ENCODE measurements at places on chromosomes 3 and 15.

DNA sequence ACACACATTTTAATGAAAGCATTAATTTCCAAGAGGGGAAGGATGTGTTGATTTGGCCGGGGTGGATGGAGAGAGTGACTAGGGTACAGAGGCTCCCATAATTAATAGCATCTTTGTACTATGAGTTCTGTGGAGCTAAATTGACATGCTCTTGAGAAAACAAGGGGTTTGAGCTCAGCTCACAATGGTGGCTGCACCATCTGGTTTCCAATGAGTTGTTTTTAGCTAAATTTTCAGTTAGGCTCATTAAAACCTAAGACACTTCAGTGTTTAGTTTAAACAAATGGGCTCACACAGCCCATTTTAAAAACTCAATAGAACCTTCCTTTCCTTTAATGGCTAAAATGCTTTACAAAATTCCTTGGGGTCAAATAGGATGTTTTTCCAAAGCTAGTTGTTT is 199.7 kb downstream of the TNIK start:
- no peak for DNase-seq

- no peak for DNase-seq
These were observed 151.1 kb downstream of the SQOR start for GRCh38 chr15:45785897-45786296.

- no peak for DNase-seq
These were observed 307.8 kb upstream of the TPRG1 start for GRCh38 chr3:188863999-188864406.

DNA sequence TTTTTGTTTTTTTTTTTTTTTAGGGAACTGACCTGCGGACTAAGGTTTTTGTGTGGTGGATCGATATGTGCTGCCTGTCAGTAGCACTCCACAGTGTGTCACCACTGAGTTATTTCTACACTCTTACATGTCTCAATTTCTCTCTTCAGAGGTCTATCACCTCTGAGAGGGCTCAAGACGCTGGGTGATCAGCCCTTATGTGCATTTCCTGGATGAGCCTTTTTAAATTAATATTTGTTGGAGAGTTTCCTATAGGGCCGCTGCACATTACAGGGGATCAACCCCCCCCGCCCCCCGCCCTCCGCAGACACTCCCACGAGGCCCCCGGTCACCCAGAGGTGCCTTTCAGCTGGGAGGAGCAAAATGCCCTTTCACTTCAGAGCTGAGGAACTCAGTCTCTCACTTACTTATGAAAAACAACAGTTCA is 34.5 kb upstream of the AP4E1 start:
- no peak for DNase-seq

GRCh38 chr3:175655351-175655750 is 796.2 kb downstream of the NAALADL2 start:
- no peak for DNase-seq

DNA sequence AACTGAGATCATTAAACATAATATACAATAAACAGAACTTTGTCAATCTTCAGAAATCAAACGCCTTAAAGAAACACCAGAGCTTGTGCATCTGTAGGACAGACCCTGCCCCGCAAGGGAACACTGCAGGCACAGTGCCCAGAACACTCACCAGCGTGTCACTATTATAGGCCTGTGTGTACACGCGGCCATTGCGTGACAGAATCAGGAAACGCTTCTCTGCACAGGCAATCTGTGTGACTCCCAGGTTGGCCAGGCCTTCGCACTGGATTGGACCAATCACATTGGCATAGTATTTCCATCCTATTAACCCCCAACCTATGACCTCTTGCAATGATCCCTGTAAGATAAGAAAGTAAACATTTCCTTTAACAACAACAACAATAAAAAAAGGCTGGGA is 52.9 kb downstream of the HERC2 start:
- no peak for DNase-seq

DNA sequence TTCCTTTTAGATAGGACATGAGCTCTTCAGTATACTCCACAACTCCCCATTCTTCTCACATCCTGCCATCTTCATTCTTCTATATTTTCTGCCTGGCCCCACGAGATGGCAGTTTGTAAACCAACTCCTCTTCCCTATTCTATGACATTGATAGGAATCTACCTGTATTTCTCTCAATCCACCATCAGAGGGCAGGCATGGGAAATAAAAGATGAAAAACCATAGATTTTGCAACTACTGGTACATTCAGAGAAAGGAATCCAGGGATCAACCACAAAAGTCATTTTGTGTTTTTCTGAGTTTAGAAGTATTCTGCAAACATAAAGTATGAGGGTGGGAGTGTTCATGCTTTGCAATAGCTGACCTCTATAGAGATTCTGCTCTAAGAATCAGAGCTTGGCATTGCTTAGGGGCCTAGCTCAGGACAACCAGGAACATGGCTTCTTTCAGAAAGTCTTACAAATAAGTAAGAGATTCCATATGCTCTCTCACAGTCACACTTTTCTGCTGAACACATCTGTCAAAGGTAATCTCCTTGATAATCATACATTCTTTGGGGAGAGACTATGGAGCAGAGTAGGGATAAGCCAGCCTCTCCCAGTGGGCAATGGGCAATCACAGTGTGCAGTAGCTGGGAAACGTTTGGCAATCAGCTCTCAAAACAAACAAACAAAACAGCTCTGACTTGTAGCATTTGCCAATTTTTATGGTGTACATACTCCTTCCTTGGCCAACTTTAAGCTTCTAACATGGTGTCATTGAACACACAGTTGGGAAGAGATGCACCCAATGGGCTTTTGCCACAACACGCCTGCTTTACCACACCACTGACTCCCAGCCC is 43.1 kb upstream of the SLC25A36 start:
- DNase-seq, result peak; percentile 44

GRCh38 chr3:39193391-39193790 is 996 bp upstream of the XIRP1 start:
- no peak for DNase-seq

GRCh38 chr3:139715743-139716360 is 38.1 kb upstream of the NMNAT3 start:
- DNase-seq, result no peak

DNA sequence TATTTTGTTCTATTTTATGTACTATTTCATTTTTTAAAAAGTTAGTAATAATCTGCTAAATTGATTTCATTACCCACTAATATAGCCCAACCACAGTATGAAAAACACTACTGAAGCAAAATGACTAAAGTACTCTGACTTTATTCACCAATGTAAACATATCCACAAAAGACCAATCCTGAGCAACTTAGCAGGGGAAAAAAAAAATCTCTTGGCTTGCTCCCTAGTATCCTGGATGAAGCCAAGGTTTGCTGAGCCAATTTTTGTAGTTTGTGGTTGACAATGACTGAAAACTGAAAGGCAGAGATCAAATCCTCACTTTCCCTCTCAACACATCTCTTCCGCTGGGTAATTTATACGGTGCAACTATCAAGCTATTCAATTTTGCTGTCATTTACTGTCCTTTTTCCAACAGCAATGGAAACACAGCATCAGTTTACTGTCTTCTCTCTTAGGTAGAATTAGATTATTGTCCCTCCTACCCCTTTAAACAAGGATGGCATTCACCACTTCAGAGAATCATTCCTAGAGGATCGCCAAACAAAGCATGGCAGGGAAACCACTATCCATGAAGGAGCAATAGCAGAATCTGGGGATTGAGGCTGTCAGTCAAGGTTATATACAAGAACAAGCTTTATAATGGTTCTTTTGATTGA is 149.7 kb downstream of the THRB start:
- DNase-seq, result no peak

DNA sequence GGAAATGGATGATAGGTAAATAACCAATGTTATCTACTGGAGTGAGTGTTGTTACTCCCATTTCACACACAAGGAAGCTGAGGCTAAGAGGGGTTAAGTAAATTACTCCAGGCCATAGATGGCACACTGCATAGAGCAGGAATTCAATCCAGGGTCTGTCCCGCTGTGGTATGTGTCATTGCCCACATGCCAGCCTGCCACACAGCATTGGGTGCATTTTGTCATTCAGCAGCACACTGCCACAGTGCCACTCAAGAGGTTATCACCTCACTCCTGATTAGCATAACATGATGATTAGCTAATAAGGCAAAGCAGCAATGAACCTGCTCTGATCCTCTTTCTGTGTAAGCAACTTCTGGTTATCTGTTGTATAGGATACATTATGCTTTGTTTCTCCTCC is 157.4 kb upstream of the CTNNB1 start:
- DNase-seq, result no peak

DNA sequence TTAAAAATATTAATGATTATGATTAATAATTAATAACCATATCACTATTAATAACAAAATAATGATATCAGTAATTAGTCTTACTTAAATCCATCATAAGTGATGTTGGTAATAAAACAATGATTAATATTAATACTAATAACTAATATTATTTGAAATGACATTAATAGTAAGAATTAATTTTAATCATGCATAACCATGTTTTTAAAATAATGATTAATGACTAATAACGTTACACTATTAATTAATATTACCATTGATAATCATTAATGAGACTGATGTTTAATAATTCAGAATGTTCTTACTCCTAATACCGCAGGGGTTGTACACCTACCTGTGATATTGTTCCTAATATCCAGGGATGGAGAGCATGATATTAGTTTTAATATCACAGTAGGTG is 53.4 kb upstream of the FRG2C start:
- no peak for DNase-seq

DNA sequence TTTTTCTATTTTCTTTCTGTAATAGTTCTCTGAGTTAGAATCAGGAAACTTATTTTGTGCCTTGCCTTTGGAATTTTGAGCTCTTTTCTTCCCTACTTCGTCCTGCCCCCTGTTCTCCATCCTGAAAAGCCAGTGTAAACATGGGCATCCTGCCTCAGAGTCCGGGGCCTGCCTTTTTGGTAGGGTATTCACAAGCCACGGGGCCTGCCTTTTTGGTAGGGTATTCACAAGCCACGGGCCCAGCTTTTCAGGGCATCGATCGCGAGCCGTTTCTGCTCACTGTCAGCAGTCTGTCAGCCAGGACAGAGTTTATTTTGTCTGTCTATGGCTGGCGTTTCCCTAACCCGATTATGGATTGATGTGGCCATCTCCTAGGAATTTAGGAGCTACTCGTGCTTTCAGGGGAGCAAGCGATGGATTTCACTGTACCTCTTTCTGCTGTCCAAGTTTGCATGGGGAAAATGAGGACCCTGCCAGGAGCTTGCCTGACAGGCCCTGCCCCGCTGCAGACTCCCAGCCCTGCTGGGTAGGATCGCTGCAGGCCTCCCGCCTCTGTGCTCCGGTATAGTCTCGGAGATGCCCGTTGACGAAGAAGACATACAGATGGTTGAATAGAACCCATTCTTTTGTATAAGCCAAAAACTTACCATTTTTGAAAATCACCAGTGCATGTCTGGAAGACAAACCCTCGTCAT is 12.8 kb downstream of the SYNM start:
- no peak for DNase-seq

GRCh38 chr15:36988947-36989346 is 111.4 kb downstream of the MEIS2 start:
- no peak for DNase-seq

DNA sequence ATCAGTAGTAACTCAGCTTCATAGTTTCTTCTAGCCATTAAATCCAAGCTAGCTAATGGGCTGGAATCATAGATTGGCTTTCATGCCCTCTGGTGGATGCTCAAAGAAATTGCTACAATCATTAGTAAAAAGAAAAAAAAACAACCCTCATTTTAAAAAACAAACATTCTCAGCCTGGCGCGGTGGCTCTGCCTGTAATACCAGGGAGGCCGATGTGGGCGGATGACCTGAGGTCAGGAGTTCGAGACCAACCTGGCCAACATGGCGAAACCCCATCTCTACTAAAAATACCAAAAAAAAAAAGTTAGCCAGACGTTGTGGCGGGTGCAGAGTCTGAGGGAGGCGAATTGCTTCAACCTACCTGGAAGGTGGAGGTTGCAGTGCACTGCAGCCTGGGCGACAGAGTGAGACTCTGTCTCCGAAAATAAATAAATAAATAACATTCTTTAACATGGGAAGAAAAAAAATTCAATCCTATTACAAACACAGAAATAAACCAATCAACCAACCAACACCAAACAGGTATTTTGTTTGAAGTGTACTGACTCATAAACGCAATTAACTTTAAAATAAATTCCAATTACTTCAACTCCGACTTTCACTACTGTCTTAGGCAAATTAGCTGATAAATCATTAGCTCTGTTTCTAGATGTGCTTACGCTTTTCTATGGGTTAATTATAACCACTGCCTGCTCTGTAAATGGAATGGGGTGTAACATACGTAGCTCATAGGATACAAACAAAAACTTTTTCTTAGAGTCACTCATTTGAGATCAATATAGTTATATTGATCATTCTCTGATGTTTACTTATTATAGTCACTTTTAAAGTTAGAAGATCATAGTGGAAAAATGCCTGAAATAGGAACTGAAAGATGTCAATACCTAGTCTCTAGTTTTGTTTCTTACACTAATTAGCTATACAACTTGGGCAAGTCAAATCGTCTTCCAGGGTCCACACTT is 24.9 kb downstream of the TMEM207 start:
- peak; percentile 57 for DNase-seq

DNA sequence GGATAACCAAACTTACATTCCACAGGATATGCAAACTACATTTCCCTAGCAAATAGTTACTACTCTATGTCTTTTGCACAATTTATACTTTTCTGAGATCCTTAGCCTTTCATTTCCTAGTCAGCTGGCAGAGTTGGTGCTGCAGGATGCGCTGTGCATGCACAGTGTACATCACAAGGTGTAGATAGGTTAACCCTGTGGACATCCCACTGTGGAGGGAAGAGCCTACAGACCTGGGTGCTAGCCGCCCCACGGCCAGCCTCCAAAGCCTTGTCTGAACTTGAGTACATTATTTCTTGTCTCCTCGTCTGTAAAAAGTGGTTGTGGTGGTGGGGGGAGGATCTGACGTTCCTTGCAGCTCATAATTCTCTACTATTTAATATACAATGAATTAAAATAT is 3.5 kb downstream of the TNFSF10 start:
- no peak for DNase-seq

DNA sequence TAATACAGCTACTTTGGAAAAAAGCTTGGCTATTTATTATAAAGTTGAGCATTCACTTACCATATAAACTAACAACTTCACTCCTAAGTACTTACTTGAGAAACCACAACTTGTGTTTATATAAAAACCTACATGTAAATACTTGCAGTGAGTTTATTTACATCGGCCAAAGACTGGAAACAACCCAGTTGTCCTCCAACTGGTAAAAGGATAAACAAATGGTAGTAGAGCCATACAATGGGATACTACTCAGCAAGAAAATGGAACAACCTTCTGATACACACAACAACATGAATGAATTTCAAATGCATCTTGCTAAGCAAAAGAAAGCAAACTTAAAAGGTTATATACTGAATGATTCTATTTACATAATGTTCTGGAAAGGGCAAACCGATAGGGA is 63.7 kb downstream of the SLC7A14 start:
- DNase-seq, result no peak

GRCh38 chr3:44232407-44232806 is 9.3 kb upstream of the TOPAZ1 start:
- DNase-seq, result no peak

- no peak for DNase-seq
These were observed 211.2 kb downstream of the SHQ1 start for GRCh38 chr3:72636969-72637597.

- no peak for DNase-seq
These were observed 132.3 kb downstream of the LRRK1 start for GRCh38 chr15:101051291-101052030.

All from urothelium cell line (cell line).